ENCODE measurements at places on chromosomes 16 and 17. TPM values are rescaled to one million over a fixed set of nuclear protein-coding genes. Genes with fewer than 3 reads are reported as not detected.

Gene SHBG
- 0.67 TPM for polyA plus RNA-seq

Gene NTN3
- polyA plus RNA-seq, result not detected

Gene CEMP1
- 0.97 TPM for polyA plus RNA-seq

Gene ADGRG3
- polyA plus RNA-seq, result 8.4 TPM

Gene BCL7C
- 52.1 TPM for polyA plus RNA-seq

Gene KRTAP3-2
- polyA plus RNA-seq, result not detected

Gene CTRB2
- polyA plus RNA-seq, result 31,205 TPM

Gene KRTAP3-1
- not detected for polyA plus RNA-seq

Gene KIF1C
- 113 TPM for polyA plus RNA-seq

Gene MT4
- not detected for polyA plus RNA-seq

Gene MEIOC
- not detected for polyA plus RNA-seq

Gene PDE6G
- 0.45 TPM for polyA plus RNA-seq

Gene B4GALNT2
- not detected for polyA plus RNA-seq

Gene MMP28
- 18.7 TPM for polyA plus RNA-seq

Gene CCDC154
- polyA plus RNA-seq, result 0.24 TPM

Gene TEX19
- polyA plus RNA-seq, result not detected

Gene ADAP2
- 2.1 TPM for polyA plus RNA-seq

Gene MPP3
- 7.0 TPM for polyA plus RNA-seq

Gene PDK2
- polyA plus RNA-seq, result 24.3 TPM

Gene KRTAP2-1
- polyA plus RNA-seq, result not detected

Gene SDR42E2
- not detected for polyA plus RNA-seq

Gene SP6
- polyA plus RNA-seq, result 0.49 TPM

Gene LGALS9B
- not detected for polyA plus RNA-seq

Gene EVI2B
- 1.5 TPM for polyA plus RNA-seq

Gene MMP2
- polyA plus RNA-seq, result 181 TPM

Gene MGAT5B
- 0.22 TPM for polyA plus RNA-seq

Gene RUNDC3A
- polyA plus RNA-seq, result 4.2 TPM

Gene SECTM1
- 16.4 TPM for polyA plus RNA-seq

Gene CCL16
- polyA plus RNA-seq, result 0.17 TPM

Gene SLC35G6
- polyA plus RNA-seq, result not detected

Gene HS3ST4
- polyA plus RNA-seq, result not detected

Gene POLDIP2
- 89.6 TPM for polyA plus RNA-seq

Gene ACSM5
- polyA plus RNA-seq, result 27.9 TPM

Gene GAST
- not detected for polyA plus RNA-seq

Gene KRTAP1-5
- polyA plus RNA-seq, result not detected

Gene KRTAP4-6
- not detected for polyA plus RNA-seq

Gene TBC1D3C
- polyA plus RNA-seq, result 1.5 TPM

Gene STH
- polyA plus RNA-seq, result not detected

Gene EVPLL
- not detected for polyA plus RNA-seq

Gene GFAP
- polyA plus RNA-seq, result 3.4 TPM

Gene PRKCB
- polyA plus RNA-seq, result 3.1 TPM

All from adipose tissue (tissue), 3 donors.